Cortex of kidney (tissue), 1 donor: ENCODE measurements at places on chromosomes 1 and 21.

GRCh38 chr1:111618081-111618480 lies 1.5 kb upstream of the RAP1A start:
- no peak for DNase-seq

- DNase-seq, result no peak
Observed at GRCh38 chr1:209627027-209627731, 25.0 kb downstream of the LAMB3 start.

- DNase-seq, result no peak
Observed at GRCh38 chr1:154750681-154751665, 119.1 kb downstream of the KCNN3 start.

- DNase-seq, result no peak
Observed at GRCh38 chr21:33418691-33419090, 15.5 kb downstream of the IFNGR2 start.

DNA sequence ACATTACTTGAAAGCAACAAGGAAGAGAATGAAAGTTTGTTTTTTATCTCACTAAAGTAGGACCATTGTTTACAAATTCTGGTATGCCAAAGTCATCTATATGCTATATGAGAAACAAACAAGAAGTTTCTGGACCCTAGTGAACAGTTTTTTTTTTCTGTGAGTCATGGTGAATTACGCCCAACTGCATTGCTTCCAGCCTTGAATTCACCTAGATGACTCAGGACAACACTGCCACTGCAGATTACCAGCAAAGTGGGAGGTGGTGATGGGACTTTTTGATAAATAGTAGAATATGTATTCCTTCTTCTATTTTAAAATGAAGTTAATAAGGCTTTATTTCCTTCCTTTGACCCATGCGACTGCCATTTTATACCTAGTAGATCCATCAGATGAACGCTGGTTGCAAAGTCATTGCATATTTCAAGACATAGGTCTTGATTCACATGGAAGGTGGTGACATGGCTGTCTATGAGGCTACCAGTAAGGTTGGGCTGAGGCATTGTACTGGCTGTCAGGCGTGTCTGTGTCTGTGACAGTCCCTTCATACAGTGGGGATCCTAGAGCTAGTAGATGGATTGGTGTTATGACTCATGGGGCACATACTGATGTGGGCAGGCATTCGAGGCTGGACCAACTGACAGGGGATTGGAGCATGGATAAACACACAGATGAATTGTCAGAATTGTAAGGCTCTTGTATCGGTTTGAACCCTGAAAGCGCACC lies 49.1 kb upstream of the APOBEC4 start:
- DNase-seq, result no peak

DNA sequence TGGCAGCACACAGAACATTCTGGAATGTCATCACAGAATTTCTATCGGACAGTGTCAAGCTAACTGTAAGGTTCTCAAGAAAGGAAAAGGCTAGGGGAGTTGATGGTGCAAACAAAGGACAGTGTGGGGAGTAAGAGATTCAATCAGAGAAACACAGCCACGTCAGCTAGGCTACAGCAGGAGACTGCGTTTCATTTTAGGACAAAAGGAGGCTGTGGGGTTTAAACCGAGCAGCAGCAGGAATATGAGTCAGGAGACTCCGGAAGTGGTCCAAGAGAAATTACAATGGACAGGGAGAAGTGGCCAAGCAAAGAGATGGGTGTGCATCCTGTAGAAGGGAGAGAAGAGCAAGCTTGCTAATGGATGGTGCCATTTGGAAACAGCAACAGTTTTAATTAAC lies 37.4 kb upstream of the C1orf198 start:
- DNase-seq, result no peak

DNA sequence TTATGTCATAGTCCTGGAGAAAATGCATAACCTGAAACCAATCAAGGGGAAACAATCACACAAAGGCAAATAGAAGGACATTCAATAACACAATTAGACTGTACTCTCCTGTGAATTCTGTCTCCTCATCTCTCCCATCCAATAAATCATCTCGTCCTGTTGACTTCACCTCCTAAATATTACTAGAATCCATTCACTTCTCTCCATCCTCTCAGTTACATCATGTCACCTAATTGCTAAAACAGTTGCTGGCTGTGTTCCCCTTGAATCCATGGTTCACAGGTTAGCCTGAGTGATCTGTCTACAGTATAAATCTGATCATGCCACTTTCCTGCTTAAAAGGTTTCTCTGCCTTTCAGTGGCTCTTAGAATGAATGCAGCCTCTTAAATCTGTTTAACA lies 220.2 kb downstream of the TGFB2 start:
- no peak for DNase-seq

GRCh38 chr1:214862421-214862820 lies 220.1 kb upstream of the KCNK2 start:
- DNase-seq, result no peak

- DNase-seq, result no peak
Observed at GRCh38 chr1:81594206-81594605, 206.5 kb upstream of the ADGRL2 start.

GRCh38 chr1:230827081-230827681 lies 41.1 kb downstream of the C1orf198 start:
- no peak for DNase-seq

DNA sequence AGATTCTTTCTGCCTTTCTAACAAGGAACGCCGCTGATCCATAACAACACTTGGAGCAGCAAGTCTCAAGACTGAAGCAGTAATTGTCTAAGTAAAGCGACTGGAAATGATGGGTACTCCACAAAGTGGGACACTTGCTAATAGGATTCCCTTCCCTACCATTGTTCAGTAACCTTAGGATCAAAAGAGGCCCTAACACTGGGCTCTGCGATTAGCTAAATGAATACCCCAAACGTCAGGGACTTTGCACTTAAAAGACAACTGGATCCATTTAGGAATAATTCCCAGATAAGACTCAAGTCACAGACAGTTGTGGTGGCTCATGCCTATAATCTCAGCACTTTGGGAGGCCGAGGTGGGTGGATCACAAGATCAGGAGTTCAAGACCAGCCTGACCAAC lies 221.9 kb upstream of the FGGY start:
- no peak for DNase-seq

- DNase-seq, result no peak
Observed at GRCh38 chr1:223429313-223429731, 36.1 kb downstream of the CCDC185 start.

DNA sequence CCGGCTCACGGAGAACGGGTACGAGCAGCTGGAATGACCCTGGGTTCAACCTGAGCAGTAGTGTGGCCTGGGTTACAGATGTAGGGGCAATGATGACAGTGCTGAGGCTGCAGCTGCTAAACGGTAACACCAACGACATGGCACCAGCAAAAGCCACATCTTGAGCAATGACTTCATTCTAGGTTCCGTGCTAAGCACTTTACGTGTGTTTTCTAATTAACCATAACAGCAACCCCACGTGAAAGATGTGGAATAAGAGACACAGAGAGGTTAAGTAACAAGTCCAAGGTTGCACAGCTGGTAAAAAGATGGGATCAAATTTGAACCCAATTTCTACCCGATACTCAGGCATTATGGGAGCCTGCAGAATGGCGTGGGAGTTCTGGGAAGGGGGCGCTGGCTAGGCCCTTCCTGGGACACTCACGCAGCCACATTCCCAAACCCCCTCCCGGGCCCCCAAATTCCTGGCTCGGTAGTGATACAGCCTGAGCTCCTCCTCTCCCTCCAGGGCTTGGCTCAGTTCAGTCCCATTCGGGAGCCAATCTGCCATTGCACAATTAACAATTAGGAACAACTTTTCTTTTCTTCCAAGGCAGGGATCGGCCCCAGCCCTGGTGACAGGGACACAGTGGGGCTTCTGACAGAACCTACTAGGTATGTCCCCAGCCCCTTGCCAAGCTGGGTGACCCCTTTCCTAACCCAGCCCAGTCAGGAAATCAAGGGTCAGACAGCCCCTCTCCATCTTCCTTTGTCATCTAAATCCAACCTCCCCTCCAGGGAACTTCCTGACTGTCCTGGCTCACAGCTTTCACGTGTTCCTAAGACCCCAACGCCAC lies 23.8 kb upstream of the ECE1 start:
- no peak for DNase-seq

DNA sequence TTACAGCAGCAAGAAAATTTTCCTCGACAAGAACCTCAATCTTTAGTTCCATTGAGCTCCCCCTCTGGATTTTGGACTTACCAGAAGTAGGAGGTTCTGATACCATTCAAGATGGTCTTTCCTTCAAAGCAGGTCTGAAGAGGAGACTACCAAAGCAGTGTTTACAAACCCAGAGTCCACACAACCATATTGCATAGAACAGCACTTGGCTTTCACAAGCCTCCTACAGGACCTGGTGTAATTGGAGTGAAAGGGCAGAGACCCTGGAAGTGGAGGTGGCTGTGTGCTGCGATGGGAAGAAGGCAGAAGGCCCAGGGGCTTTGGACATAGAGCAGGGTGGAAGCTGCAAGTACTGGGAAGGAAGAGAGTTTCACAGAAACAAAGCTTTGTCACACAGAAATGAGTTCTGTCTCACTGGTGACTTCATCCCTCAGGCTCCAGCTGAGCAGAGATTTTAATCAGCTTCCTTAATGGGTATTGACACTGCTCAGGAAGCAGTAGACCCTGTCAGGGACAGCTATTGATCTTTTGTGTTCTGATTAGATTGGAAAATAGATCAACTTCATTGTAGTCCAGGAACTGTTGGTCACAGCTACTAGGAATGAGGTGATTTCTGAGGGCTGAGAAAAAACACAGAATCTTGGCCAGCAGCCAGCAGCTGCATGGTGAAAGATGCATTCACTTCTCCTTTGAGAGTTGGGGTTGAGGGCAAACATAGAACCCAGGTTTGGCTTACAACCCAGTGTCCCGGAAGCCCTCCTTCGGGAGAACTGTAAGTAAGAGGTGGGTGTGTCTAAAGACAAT lies 124.0 kb downstream of the SYT2 start:
- DNase-seq, result no peak

DNA sequence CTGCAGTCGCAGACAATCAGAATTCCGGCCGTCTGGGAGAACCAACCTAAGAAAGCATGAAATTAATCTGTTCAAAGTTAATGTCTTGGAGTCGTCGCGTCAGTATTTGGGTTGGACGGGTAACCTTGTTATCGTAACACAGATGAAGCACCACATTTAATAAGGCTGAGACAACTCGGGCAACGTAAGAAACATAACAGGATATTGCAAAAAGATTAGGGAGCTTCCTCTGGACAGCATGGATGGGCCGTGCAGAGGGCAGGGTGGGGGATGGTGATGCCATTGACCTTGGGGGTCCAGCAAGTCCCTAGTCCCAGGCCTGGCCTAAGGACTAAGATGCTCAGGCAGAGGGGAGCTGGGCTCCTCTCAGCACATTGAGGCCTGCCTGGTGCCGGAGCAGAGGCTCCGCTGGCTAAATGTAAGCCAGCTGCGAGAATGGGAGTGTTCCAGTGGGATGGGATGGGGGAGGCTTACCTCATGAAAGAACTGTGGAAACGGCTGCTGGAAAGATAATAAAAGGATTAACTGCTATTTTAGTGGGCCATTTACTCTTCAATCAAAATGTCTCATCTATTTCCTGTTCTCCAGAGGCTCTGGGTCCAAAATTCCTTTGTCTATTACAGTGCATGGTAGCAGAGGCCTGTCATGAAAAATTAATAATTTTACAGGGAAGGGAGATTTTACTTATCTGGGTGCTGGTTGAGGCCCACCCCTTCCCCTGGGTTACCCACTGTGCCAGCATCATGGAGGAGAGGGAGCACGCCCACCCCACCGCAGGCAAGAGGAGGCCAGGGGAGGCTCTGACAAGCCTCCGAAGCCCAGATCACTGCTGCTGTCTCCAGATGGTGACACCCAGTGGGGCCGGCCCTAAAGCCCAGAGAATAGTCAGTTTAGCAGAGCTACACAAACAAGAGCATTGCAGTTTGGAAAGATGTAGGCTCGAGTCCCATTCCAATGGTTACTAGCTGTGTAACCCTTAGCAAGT lies 131.6 kb downstream of the DMRTB1 start:
- no peak for DNase-seq

GRCh38 chr21:42426876-42427480 lies 23.3 kb downstream of the UBASH3A start:
- DNase-seq, result no peak

GRCh38 chr1:234610061-234610665 lies at the start of gene IRF2BP2:
Gene IRF2BP2 (minus strand): TSS chr1:234610178. CDS start chr1:234609494, 684 bp downstream.
- no peak for DNase-seq

DNA sequence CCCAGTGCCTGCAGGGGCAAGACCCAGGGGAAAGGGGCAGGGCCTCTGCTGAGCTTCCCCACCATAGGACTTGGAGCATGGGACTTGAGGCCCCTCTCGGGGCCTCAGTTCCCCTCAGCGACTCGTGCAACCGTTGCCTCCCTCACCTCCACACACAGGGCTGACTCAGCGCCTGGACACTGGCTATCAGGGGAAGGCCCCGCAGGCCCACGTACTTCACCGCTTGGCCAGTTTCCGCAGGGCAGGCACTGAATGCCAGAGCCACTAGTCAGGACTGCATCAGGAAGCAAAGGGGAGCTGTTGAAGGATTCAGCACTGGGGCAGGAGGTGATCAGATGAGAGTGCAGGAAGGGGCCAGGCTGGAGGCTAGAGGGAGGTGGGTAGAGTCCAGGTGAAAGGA lies 15.5 kb upstream of the FAM131C start:
- DNase-seq, result no peak

- no peak for DNase-seq
Observed at GRCh38 chr1:228273720-228274451, 66.0 kb downstream of the OBSCN start.

- no peak for DNase-seq
Observed at GRCh38 chr1:9241891-9242290, 7.3 kb downstream of the H6PD start.

- no peak for DNase-seq
Observed at GRCh38 chr1:94646786-94647555, 105.4 kb upstream of the F3 start.

GRCh38 chr1:99292886-99293285 lies 28.6 kb downstream of the PLPPR4 start:
- DNase-seq, result no peak

DNA sequence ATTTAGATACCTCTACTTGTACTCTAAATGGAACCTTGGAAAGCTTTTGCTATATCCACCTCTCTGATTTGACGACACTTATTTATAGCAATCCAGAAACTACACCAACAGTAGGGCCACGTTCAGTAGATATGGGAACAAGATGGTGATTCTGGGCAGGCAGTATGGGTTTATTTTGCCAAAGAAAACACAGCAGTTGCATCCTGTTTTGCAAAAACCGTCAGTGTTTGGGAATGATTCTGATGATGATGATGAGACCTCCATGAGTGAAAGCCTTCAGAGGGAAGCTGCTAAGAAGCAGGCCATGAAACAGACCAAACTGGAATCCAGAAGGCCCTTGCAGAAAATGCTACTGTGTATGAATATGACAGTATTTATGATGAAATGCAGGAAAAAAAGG lies 41.5 kb upstream of the NEXN start:
- DNase-seq, result no peak

- DNase-seq, result no peak
Observed at GRCh38 chr21:15363921-15364320, 299.1 kb upstream of the NRIP1 start.
